ENCODE measurements at places on chromosomes 3 and 15.

GRCh38 chr3:77939726-77940125, 899.8 kb downstream of the ROBO2 start:
- no peak for DNase-seq

GRCh38 chr3:151204530-151205402, 1.8 kb upstream of the GPR171 start:
- no peak for DNase-seq

DNA sequence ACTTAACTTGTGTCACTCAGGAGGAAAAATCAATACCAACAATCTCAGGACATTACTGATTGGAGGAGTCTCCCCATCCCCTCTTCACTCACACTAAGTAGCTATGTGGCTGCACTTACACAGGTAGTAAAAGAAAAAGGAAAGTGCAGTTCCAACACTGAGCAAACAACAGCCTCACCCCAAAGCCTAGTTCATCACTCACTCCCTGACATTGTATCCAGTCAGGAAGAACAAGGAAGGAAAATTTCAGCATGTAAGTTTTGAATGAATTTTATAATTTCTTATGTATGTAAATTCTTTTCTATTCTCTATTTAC, 273.4 kb downstream of the IGSF11 start:
- no peak for DNase-seq

GRCh38 chr15:42010434-42010833, 10.4 kb downstream of the PLA2G4E start:
- DNase-seq: no peak

DNA sequence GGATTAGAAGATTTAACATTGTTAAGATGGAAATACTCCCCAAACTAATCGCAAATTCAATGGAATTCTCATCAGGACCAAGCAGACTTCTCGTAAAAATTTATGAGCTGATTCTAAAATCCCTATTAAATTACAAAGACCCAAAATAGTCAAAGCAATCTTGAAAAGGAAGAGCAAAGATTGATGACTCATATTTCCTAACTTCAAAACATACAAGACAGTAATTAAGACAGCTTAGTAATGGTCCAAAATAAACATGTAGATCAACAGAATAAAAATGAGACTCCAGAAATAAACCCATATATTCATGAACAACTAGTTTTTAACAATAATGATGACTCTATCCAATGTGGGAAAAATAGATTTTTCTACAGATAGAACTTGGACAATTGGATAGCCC, 148.7 kb downstream of the SI start:
- no peak for DNase-seq

- no peak for DNase-seq
These were observed 323.0 kb upstream of the UMPS start for GRCh38 chr3:124407260-124407659.

DNA sequence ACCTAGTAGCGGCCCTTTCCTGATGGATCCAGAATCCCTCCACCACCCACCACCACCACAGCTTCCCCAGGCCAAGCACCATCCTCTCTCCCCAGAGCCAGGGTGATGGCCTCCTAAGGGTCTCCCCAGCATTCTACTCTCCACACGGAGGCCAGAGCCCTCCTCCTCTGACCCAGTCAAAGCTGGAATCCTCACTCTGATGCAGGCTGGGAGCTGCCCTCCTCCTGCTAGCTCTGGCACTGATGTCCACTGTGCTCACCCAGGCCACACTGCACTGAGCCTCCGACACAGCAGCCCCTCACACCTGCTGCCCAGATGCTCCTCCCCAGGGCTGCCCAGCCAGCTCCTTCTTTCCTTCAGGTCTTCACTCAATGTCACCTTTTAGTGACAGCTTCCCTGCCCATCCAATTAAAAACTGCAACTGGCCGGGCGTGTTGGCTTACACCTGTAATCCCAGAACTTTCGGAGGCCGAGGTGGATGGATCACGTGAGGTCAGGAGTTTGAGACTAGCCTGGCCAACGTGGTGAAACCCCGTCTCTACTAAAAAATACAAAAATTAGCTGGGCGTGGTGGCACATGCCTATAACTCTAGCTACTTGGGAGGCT, 21.0 kb downstream of the XXYLT1 start:
- DNase-seq: no peak

GRCh38 chr3:141448606-141449220, 38.1 kb upstream of the RASA2 start:
- DNase-seq: no peak

DNA sequence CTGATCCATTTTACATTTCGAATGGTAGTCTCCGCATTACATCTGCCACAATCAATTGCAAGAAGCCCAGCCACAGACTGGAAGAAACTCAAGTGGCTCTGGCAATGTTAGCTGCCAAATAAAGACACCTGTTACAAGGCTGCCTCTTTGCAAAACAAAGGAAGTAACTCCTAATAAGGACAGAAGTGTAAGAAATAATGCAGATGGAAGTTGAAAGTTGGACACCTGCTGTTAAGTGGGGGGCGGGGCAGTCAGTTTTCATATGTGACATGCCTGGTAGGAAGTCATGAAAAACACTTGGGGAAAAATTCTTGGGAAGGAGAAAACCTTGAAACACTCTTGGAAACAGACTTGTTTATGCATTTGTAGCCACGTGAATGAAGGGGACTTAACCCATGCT, 54.1 kb upstream of the ATP2C1 start:
- no peak for DNase-seq

GRCh38 chr3:126153695-126154360, 26.6 kb downstream of the ALDH1L1 start:
- no peak for DNase-seq

- no peak for DNase-seq
These were observed 7.8 kb downstream of the DNASE1L3 start for GRCh38 chr3:58202917-58203360.

DNA sequence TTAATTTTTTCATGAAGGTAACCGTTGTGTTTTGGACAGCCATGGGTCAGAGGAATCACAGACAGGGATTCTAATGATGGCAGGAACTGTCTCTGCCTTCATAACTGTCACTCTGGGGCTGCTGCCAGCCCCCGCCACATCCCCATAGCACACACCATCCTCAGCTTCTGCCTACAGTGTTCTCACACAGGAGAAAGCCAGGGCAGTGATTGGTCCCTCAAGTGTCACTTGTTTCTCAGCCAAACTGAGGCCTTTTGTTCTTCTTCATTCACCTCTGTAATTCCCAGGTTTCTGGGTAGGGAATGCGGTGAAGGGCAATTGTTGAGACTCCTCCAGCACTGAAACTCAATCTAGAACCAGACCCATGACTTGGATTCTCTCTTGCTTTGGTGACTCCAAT, 65.4 kb upstream of the C3orf80 start:
- DNase-seq: no peak

DNA sequence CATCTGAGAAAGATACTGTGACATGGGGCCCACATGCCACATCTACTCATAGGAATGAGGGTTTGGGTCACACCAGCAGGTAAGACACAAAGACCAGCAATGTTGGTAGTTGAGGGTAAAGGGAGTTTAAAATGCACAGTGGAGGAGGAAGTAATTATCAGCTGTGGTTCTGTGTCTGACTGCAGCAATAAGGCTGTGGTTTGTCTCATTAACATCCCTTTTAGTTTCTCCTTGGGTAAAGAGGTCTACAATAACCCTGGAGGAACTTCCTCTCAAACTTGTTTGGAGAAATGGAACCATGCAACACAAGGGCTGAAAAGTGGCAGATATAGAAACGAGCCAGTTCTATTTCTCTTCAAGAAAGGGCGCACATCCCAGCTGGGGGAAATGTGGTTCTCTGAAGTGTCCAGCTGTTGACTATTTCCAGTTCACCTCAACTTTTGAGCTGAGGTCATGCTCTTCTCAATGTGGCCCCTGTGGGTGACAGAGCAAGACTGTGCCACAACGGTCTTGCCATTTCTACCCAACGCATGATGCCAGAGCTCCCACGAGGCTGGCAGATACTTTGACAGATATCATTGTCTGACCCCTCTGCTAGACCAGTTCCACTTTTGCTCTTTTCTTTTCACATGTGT, 234.3 kb downstream of the SQOR start:
- no peak for DNase-seq

DNA sequence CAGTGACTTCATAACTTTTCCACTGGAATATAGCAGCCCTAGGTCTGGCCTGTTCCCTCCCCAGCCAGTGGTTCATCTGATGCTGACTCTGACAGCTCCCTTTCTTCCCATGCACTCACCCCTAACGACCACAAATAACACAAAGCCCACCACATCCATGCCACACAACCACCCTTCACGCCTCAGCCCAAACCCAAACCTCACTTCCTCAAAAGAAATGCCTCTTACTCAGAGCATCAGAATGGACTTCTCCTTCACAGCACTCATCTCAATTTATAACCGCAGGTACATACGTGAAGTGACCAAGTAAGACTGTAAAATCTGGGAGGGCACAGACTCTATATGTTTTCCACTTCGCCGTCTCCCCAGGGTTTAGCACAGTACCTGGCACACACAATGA, 1.1 kb downstream of the RBSN start:
- DNase-seq: peak; percentile 7

- no peak for DNase-seq
These were observed 165.6 kb downstream of the PLD1 start for GRCh38 chr3:171644681-171645080.

DNA sequence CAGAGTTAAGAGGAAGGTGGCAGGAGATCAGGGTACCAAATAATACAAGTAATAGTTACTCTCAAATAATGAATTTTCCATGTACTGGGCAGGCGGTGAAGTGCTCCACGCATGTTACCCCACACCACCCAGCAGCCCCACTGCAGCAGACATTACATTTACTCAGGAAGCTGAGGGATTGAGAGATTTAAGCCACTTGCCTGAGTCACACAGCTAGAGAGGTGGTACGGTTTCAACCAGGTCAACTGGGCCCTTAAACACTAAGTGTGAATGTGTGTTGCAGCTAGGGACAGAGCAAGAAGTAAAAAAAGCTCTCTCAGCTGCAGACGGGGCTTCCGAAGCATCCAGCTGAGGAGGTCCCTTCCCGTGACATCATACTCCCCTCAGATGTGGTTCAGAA, 91.3 kb downstream of the PRICKLE2 start:
- no peak for DNase-seq

GRCh38 chr15:78830514-78831228, 19.4 kb upstream of the ADAMTS7 start:
- no peak for DNase-seq

DNA sequence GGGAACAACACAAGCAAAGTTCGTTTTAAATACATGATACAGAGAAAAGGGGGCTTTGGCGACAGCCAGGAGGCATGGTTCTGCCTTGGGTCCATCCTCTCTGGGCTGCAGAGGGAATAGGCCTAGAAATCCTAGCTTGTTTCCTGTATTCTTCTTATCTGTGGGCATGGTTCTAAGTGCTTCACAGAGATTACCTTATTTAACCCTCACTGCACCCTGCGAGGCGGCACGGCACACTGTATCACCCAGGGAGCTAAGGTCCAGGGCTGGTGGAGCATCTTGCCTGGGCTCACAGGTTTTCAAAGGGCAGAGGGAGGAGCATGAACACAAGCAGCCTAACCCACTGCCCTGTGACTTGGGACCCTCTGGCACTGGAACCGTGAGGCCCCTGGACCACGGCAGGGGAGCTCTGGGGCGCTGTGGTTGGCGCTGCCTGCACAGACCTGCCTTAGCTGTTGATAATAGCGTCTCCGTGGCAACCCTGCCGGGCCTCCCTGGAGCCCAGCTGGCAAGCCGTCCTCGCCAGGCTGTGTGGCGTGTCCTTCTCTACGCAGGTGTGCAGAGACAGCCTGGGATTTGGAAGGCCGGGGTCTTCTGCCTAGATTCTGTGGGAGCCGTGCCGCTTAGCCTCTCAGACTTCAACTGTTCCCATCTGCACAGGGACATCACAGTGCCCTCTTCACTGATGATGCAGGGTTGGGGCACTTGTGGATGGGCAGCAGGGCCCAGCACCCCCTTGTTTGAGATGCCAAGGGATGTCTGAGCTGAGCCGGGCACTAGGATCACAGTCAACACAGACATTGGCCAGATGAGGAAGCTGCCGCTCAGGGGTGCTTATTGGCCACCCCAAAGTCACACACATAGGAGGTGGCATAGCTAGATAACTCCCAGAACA, 154.6 kb upstream of the TLE3 start:
- no peak for DNase-seq

GRCh38 chr15:38070778-38071177, 136.3 kb downstream of the TMCO5A start:
- DNase-seq: no peak

GRCh38 chr15:80162059-80162554, 9.3 kb downstream of the FAH start:
- no peak for DNase-seq

GRCh38 chr15:89794627-89795241, 18.6 kb downstream of the MESP2 start:
- DNase-seq: no peak

GRCh38 chr15:69093127-69093526, 67.3 kb upstream of the GLCE start:
- DNase-seq: no peak

- no peak for DNase-seq
These were observed 64.4 kb downstream of the CCDC54 start for GRCh38 chr3:107441617-107442016.

DNA sequence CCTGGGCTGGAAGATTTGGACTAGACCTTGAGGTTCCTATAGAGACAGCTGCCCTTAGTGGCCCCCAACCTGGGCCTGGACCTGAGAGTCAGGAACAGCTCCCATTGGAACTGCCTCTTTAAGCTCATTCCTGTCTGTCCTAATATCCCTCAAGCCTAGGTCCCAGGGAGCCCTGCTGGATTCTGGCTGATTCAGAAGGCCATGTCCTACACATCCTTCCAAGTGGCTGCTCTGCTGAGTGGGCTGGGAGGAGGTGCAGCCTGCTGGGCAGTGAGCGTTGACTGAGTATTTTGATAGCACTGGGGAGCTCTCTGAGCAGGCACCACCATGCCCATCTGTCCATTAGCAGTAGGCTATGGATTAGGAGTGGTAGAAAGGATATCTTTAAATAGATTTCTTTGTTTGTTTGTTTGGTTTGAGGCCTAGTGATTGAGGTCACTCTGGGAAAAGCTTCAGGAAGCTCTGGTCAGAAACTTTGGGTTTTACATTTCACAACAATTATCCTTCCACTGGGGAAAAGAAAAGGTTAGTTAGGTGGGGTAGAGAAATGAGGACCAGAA, 54.6 kb upstream of the ATOSA start:
- no peak for DNase-seq

DNA sequence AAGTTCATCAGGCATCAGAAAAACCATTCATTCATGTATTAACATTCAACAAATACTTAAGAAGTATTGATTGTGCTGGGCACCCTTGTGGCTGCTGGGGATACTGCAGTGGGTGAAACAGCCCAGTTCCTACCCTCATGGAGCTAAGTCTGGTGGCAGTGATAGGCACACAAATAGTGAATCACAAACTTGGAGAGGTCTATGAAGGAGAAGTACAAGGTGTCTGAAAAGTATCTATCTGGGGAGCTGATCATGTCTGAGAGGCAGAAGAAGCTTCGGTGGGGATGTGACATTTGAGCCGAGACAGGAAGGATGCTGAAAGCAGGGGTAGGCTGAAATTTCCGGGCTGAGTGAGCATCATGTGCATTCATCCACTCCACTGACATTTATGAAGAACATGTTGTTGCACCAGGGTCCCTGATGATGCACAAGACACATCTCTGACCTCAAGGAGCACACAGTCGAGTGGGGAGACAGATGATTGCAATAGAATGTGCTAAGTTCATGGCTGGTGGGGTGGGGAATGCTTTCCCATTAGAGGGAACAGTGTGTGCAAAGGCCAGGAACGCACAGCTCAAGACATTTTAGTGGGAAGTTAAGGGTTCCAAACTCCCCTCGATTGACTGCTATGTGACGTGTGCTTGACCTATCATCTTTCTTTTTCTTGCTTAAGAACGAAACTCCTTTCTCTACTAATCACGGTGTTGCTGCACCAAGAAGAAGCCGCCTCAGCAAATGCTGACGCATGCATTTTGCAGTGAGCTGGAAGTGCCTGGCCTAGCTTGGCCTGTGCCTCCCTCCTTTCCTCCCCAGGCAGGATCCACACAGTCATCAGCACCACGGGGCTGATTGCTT, 309.1 kb upstream of the ICE2 start:
- DNase-seq: no peak
